ENCODE measurements at places on chromosomes 2 and 18.

DNA sequence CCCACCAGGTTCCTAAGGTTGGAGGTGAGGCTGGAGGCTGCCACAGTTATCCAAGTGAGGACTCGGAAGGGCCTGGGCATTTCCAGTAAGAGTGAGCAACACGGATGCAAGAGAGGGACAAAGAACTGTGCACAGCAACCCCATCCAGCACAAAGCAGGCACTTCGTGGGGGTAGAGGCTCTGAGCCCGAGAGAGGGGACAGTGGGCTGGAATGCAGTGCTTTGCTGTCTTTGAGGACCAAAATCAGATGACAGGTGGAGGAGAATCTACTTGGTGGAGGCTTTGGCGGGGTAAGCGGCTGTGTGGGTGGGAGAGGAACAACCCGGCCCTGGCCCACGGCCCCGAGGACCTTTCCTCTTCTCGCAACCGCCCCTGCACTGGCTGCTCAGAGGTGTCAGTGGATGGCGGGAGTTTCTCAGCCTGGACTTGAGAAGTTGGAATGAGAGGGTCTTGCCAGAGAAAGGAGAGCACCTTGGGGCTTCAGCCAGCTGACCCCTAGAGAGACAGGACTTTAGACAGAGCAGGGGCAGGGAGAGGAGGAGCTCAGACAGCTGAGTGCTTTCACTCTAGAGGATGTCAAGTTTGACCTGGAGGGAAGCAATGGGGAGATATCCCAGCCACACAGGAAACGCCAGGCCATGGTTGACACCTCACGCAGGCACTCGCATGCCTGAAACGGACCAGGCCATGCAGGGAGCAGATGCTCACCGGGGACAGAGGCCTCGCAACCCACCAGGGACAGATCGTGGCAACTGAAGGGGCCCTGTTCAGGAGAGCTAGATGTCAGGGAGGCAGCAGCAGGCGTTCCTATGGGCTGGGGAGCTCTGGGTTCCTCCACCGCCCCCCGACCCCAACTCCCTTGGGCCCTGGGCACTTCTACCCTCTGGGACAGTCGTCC, 11.6 kb downstream of the RAMP1 start:
- DNase-seq: no peak

- no peak for DNase-seq
These were observed 37.5 kb upstream of the SERPINB2 start for GRCh38 chr18:63850020-63850419.

DNA sequence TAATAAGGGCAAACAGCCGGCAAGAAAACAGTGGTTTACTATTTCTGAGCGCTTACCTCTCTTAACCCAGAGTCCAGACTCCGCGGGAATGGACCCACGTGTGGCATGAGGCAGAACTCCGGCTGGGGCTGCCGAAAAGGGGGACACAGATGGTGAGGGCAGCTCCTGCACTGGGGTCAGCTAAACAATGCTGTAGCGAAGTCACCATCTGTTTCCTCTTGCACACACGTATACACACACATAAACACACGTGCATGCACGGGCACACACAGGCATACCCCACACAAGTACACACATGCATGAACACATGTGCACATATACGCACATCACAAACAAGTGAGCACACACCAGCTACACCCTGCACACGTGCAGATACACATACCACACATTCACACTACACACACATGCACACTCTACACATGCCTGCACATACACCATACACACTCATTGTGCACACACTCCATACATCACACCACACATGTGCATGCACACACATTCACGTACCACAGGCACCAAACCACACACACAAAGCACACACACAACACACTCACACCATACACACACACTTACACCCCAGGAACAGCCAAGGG, 105.9 kb upstream of the ID2 start:
- no peak for DNase-seq

DNA sequence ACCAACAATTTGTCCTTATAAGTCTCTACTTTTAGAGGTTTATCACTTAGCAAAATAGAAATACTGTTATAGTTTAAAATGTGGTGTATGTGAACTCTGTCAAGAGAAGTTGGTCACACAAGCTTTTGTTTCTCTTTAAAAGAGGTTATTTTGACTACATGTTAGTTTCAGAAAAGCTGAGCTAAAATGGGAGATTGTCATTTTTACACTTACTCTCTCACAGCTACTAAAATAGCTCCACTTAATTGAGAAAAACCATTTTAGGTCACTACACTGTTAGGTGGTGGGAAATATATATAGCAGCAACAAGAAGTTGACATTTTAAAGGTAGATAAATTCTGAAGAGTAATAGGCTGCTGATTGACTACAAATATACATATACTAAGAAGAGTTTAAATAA, 161.5 kb upstream of the KCNJ3 start:
- DNase-seq: no peak

- DNase-seq: no peak
These were observed 77.1 kb downstream of the CYRIA start for GRCh38 chr2:16588565-16588964.

DNA sequence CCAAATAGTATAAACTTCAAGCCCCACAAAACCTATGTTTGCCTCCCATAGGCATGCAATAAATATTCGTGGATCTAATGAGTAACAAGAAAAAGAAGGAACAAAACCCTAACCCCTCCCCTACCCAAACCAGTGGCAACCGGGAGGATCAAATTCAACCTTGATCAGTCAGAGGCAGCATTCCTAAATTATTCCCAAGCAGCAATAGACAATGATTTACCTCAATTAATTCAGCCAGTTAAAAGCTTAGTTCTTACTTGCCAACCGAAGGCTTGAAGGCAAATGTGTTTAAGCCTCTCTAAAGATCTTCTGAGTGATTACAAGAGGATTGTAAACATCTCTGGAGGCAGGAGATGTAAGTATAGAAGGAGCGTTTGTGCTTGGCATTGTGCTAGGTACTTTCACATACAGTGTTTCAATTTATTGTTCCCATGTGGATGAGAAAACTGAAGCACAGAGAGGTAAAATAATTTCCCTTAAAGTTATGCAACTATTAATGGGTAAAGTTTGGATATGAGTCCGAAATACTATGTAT, 197.7 kb downstream of the MTX2 start:
- no peak for DNase-seq

DNA sequence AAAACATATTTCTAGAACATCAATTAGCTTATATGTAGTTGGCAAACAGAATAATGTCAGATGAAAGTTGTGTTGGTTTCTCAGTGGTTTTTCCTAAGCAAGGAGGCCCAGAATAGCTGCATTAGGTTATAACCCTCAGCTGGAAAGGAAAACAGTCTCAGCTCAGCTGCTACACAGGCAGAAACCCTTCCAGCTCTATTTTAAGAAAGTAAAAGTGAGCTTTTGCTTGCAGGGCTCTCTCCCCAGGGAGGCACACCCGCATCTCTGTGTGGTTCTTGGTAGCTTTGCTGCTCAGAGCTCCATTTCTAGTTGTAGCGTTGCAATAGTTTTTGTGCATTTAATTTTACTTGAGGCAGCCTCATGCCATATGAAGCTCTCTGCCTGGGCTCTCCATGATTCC, 54.6 kb downstream of the PIKFYVE start:
- DNase-seq: no peak

DNA sequence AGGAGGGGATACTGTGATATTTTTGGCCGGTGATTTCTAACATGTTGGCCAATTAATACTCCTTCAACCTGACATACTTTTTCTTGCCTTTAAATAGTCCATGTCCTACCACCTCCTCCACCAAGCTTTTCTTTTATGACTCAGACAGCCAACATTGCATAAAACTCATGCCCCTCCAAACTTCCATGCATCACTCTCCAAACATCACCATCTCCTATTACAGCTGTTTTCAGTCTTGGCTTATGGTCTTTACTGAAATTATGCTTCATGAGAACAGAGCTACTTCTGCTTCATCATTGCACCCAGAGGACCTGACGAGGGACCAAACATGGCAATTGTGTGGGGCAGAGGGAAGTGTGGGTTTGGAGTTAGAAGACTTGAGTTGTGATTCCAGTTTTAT, 305.4 kb downstream of the LPIN1 start:
- DNase-seq: no peak

DNA sequence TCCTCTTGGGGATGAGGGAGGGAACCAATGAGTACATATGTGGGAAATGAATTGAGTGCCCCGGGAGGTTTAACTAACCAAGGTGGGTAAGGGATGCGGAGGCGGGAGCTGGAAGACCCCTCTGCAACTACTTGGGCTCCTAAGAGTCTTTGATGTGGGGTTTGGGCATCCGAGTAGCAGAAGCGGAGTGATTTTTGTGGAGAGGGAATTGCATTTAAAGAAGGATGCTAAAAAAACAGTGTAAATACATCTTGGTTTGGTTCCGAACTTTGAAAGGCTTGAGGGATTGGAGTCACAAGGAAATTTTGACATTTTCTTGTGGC, 215.7 kb downstream of the MCFD2 start:
- no peak for DNase-seq

- no peak for DNase-seq
These were observed 37.7 kb upstream of the MEX3C start for GRCh38 chr18:51235009-51235789.

DNA sequence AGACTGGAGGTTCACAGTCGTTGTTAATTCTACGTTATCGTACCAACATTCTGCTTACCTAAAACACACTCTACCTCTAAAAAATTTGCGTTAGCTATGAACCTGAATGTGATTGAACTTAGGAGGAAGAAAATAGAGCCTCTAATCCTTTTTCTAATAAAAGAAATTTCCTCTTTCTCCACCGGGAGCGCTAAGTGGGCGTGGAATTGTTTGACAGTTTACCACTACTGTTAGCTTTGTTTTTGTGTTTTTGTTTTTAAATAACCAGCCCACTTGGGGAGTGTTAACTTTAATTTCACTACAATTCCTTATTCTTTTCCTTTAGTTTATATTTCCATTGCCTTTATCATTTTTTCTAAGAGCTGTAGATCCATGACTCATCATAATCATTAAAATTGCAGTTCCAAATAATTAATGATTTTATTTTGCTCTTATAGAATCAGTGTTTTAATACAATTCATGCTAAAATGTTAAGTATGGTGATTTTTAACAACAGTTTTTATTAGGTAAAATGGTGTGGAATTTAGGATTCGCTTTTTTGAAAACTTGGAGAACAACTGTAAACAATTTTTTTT, 55.0 kb upstream of the ITM2C start:
- no peak for DNase-seq

GRCh38 chr18:22683196-22683676, 249.9 kb upstream of the RBBP8 start:
- no peak for DNase-seq

DNA sequence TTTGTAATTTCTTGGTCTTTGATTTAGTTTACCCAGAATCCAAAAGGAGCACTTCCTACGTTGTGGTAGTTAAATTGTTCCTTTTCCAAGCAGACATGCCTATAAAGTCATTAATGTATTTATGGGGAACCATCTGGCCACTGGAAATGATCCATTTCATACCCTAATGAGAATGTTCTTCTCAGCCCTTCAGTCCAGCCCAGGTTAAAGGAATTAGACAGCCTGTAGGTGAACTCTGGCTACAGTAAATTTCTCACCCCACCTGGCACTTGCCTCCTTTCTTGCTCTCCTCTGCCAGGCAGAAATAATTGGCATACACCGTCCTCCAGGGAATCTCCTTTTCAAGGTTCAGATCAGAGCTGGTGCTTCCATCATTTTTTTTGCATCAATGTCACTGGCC, 121.1 kb downstream of the SETBP1 start:
- no peak for DNase-seq

- DNase-seq: no peak
These were observed 7.2 kb upstream of the ACKR3 start for GRCh38 chr2:236562434-236562833.

DNA sequence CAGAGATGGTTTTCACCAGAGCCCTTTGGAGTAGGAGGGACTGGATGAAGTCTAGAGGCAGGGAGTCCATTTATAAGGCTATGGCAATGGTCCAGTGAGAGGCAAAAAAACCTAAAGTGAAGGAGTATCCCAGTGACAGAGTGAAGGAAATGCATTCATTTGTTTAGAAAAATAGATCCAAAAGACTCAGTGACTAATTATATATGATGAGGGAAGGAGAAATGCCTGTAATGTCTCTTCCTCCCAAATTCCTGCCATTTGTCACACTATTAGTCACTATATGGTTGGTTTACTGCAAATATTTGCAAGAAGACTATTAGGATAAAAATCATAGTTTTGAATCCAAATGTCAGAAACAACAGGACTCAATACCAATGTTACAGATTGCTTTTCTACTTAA, 104.2 kb downstream of the ZNF521 start:
- DNase-seq: no peak

DNA sequence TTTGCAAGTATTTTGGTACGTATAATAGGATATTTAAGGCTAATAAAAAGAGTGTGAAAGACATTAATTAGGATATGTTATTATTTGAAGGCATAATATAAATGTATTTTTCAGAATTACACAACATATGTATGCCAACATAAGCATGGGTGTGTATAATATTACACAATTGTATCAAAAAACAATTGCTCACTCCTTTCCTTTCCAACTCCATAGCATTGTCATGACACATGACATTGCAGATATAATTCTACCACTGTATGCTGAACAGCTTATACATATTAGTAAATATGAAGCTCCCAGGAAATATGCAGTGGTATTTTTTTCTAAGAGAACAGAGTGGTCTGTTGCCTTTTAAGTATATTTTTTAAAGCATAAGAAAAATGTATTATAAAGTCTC, 593.1 kb downstream of the TMX3 start:
- DNase-seq: no peak

DNA sequence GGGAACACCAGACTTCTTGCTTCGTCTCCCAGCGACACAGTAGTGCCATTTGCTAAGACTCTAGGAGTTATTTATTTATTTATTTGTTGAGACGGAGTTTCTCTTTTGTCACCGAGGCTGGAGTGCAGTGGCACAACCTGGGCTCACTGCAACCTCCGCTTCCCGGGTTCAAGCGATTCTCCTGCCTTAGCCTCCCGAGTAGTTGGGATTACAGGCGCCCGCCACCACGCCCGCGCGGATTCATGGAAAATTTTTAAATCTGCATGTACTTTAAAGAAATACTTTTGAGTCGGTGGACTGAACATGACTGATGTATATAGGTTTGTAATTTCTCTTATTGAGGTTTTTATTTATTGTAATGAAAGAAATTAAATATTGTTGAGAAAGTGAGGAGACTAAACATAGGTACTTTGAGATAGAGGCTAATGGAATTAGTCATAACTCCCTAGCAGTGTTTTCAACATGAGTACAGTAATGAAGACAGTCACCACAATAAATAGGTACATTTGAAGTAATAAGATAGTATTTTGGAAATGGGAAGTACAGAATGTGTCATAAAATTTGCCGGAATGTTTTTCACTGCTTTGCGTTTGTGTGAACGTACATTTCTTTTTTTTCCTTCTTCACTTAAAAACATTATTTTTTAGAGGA, 983 bp downstream of the MTX2 start:
- DNase-seq: no peak

GRCh38 chr2:135985826-135986393, 484 bp upstream of the DARS1 start:
- DNase-seq: no peak

- DNase-seq: no peak
These were observed 10.9 kb downstream of the ITM2C start for GRCh38 chr2:230875347-230876315.

GRCh38 chr2:237391140-237391539, 22.8 kb downstream of the COL6A3 start:
- no peak for DNase-seq
